Panc1 (cell line): ENCODE measurements at places on chromosomes 6 and 20. TPM values are rescaled to one million over a fixed set of nuclear protein-coding genes. Genes with fewer than 3 reads are reported as not detected.

GRCh38 chr6:28751963-28752350 is 171.8 kb downstream of the TRIM27 start:
- H3K4me1 ChIP-seq = peaks cover 16% of the 10 kb centered on the region
- no peaks in the 10 kb centered on the region for H3K36me3 ChIP-seq
- no peak overlapping the region for H3K4me3 ChIP-seq
- H3K27me3 ChIP-seq = no peaks in the 10 kb centered on the region

DNA sequence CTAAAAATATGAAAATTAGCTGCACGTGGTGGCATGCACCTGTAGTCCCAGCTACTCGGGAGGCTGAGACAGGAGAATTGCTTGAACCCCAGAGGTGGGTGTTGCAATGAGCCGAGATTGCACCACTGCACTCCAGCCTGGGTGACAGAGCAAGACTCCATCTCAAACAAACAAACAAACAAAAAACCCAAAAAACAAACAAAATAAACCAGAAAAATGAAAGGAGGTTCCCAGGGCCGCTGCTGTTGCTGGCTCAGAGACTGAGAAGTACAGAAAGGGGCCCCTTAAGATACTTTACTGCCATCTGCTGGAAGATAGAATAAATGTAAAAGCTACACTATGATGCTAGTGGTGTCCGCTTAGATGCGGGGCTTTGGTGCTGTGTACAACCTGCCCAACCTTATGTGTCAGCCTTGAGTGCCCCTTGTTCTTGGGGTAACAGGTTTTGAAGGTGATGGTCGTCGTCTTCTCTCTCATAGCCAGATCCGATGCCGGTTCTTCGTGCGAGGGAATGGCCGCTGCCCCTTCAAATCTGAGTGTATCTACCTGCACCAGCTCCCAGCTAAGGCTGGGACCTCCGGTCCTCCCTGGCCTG is 2.8 kb upstream of the FANCE start:
- H3K4me3 ChIP-seq = no peak overlapping the region
- peaks cover 18% of the 10 kb centered on the region for H3K4me1 ChIP-seq
- no peaks in the 10 kb centered on the region for H3K27me3 ChIP-seq
- H3K27ac ChIP-seq = no peak overlapping the region
- DNase-seq = no peak
- no peaks in the 10 kb centered on the region for H3K36me3 ChIP-seq

DNA sequence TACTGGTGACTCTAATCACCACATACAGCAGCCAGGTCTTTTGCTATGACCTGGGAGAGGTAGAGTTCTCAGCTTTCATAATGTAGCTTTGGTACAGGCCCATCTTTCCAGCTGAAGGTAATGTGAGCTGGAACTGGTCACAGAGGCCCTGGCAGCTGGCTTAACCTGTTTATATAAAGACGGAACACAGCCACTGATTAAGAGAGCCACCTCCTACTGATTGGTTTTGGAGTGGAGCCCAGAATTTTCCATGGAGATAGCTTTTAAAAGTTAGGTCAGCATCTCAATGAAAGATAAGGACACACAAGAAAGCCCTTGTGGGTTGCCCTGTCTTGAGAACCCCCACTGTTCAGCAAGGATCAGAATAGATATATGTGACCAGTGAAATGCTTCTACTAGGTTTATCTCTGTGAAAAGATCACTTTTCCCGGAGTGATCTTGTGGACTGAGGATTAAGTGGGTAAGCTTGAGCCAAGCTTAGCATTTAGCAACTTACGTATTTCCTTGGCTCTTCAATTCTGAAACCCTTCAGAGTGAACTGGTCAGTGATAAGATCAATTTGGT is 213.7 kb upstream of the CITED2 start:
- H3K27me3 ChIP-seq = no peaks in the 10 kb centered on the region
- no peaks in the 10 kb centered on the region for H3K36me3 ChIP-seq
- H3K27ac ChIP-seq = peak overlapping the region; percentile 93
- no peak overlapping the region for H3K4me3 ChIP-seq

DNA sequence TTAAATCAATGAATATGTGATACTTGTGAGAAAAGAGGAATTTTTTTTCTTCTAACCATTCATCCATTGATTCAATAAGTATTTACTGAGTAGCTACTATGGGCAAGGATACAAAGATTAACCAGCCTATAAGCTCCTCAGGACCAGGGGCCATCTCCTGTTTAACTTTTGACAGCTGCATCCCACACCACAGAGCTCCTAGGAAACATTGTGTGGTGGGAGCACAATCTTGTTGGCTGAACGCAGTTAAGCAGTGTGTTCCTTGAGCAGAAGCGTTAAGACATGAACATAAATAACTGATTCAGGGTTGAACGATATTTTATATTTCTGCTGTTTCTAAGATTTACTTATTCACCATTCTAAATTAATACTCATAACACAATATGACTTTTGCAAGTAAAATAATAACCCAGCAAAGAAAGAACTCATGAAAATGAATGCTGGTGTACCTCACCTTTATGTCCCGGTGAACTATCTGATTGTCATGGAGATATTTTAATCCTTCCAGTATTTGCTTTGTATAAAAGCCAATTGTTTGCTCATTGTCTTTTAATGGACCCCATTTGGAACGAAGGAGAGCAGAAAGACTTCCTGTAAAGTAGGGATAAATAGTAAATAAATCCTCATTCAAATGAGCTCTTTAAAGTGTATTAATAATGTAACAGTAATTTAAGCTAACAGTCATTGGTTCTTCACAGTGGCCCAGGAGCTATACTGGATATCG is 62.6 kb upstream of the MAP7 start:
- no peak for DNase-seq
- H3K27ac ChIP-seq = no peak overlapping the region
- H3K4me1 ChIP-seq = peaks cover 24% of the 10 kb centered on the region
- no peak overlapping the region for H3K4me3 ChIP-seq

- H3K4me3 ChIP-seq = no peak overlapping the region
- H3K27me3 ChIP-seq = no peaks in the 10 kb centered on the region
- no peaks in the 10 kb centered on the region for H3K36me3 ChIP-seq
Observed at GRCh38 chr6:13941902-13942301, 17.1 kb downstream of the RNF182 start.

The SLC17A2 gene
- total RNA-seq = not detected

The VSTM2L gene
- total RNA-seq = 16.0 TPM

DNA sequence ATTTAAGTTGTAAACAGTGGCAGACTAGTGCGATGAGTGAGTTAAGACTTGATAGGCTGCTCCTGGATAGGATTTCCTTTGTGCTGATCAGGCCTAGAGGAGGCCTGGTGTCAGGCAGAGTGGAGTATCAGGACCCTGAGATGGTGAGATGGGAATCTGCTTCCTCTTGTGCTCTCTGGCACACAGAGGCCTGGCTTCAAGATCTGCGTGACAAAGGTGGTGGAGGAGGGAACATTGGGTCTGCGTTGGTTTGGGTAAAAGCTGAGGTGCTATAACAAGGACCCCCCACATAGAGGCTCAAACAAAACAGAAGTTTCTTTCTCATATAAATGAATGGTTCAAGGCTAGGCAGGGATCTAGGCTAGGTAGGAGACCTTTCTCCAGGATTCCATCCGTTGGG is 20.3 kb downstream of the SCAND1 start:
- H3K4me3 ChIP-seq = no peak overlapping the region
- H3K27me3 ChIP-seq = no peaks in the 10 kb centered on the region
- no peak for DNase-seq
- H3K36me3 ChIP-seq = peaks cover 2% of the 10 kb centered on the region
- no peaks in the 10 kb centered on the region for H3K4me1 ChIP-seq
- no peak overlapping the region for H3K27ac ChIP-seq

- peaks cover 4% of the 10 kb centered on the region; the same call in 1 of the 2 replicates for H3K4me1 ChIP-seq
- H3K36me3 ChIP-seq = no peaks in the 10 kb centered on the region
- H3K27me3 ChIP-seq = no peaks in the 10 kb centered on the region
- H3K4me3 ChIP-seq = peak overlapping the region; percentile 72
Observed at GRCh38 chr6:27650620-27651370, 177.9 kb upstream of the ZNF184 start.

GRCh38 chr6:49866485-49866943 is at the start of gene CRISP1:
Gene CRISP1 (minus strand): TSS chr6:49866535. CDS start chr6:49857400, 9,135 bp downstream.
- H3K36me3 ChIP-seq = no peaks in the 10 kb centered on the region
- no peaks in the 10 kb centered on the region for H3K27me3 ChIP-seq
- no peak within 1 kb of the TSS for H3K4me3 ChIP-seq
- no peaks in the 10 kb centered on the region for H3K4me1 ChIP-seq

GRCh38 chr20:25125636-25126035 is 43.7 kb upstream of the VSX1 start:
- no peak overlapping the region for H3K4me3 ChIP-seq
- H3K36me3 ChIP-seq = no peaks in the 10 kb centered on the region
- no peak overlapping the region for H3K27ac ChIP-seq
- no peak for DNase-seq
- no peaks in the 10 kb centered on the region for H3K27me3 ChIP-seq
- no peaks in the 10 kb centered on the region for H3K4me1 ChIP-seq

DNA sequence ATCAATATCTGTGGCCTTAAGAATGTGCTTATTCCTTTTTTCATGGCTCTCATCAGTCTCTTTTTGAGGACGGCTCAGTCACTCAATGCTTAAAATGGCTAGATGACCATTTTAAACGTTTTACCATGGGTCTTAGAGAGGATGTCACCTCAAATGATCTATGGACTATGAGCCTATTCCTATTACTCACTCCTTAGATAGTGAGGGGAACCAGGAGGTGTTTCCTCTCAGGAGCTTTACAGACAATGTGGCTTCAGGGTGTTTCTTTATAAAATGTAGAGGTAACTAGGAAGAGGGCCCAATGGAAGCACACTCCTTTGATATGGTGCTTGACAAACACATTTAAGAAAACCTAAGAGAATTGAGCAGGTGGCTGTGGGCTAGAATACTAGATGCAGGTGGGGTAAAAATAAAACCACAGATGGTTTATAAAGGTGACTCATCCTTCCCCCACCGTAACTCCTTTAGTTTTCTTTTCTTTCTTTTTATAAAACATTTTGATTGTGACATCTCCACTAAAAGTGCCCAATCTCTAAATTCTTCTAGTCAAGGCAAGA is 1.5 kb upstream of the TMEM200A start:
- H3K27me3 ChIP-seq = 0 out of 2 replicates have a peak, but pooled peaks cover 6% of the 10 kb centered on the region
- no peaks in the 10 kb centered on the region for H3K4me1 ChIP-seq
- H3K4me3 ChIP-seq = no peak overlapping the region

The ZBTB12 gene
- total RNA-seq = 9.4 TPM

DNA sequence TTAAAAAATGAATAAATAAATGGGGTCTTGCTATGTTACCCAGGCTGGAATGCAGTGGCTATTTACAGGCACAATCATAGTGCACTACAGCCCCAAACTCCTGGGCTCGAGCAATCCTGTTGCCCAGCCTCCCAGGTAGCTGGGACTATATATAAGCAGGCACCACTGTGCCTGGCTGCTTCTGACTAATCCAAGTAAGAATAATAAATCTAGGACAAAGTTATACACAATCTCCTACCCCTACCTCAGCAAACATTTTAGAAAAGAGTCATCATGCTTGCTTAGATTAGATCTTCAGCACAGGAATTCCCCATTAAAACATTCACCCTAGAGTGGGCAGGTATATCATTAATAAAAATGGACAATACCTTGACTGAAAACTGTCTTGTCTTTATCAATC is 124.6 kb downstream of the REV3L start:
- no peak overlapping the region for H3K27ac ChIP-seq
- no peaks in the 10 kb centered on the region for H3K27me3 ChIP-seq
- H3K4me1 ChIP-seq = no peaks in the 10 kb centered on the region; the same call in 1 of the 2 replicates

The TTLL9 gene
- total RNA-seq = 2.1 TPM

- H3K27me3 ChIP-seq = no peaks in the 10 kb centered on the region
- H3K27ac ChIP-seq = no peak overlapping the region
- no peak for DNase-seq
- H3K4me1 ChIP-seq = no peaks in the 10 kb centered on the region
- H3K36me3 ChIP-seq = no peaks in the 10 kb centered on the region
Observed at GRCh38 chr6:126102358-126102757, 116.0 kb downstream of the TRMT11 start.

DNA sequence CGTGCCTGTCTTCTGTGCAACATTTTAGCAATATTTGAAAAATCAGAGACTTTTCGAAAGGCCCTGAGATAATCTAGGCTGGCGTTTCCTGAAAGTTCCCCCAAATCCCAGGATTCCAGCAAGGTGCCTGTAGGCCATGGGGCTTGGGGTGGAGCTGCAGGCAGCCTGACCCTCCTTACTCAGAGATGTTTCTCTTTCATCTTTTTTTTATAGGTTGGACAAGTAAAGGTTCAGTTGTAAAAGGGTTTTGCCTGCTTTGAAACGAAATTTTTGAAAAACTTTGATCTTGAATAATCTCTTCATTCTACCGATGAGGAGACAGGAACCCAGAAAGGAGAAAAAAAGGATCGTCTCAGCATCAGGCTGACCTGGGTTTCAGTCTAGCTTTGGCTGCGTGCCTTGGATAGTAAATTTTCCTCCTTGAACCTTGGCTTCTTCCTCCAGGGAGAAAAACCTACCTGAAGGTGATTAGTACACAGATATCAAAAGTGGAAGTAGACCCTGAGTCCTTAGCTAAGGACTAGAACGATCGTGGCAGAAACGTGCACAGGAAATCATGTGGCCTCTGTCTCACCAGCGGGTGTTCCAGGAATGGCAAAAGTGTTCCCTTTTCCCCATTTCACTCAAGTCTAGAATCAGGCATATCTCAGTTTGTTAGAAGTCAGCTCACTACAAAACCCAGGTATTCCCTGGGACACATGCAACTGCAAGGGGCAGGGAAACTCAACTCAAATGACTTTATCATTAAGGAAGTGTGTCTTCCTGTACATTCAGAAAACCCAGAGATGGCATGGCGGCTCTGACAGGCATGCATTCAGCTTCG is 128.2 kb upstream of the PTPN1 start:
- H3K27me3 ChIP-seq = no peaks in the 10 kb centered on the region
- H3K4me1 ChIP-seq = peaks cover 17% of the 10 kb centered on the region
- H3K27ac ChIP-seq = no peak overlapping the region
- no peak overlapping the region for H3K4me3 ChIP-seq

The SMIM29 gene
- total RNA-seq = 35.6 TPM

- H3K4me3 ChIP-seq = no peak overlapping the region; the same call in 1 of the 2 replicates
- H3K36me3 ChIP-seq = no peaks in the 10 kb centered on the region
- no peaks in the 10 kb centered on the region for H3K27me3 ChIP-seq
Observed at GRCh38 chr20:57135875-57136274, 130.6 kb downstream of the BMP7 start.

The IMPG1 gene
- not detected for total RNA-seq

The MCCD1 gene
- total RNA-seq = not detected
